Renal cortex interstitium (tissue), 15 donors: ENCODE measurements at places on chromosomes 5 and 9. TPM values are rescaled to one million over a fixed set of nuclear protein-coding genes. Genes with fewer than 3 reads are reported as not detected.

The DRD1 gene
- polyA plus RNA-seq, result not detected

The CCDC192 gene
- 0.93 TPM for polyA plus RNA-seq

The LCN15 gene
- 0.16 TPM for polyA plus RNA-seq

The TEX10 gene
- polyA plus RNA-seq, result 43.6 TPM

The HMMR gene
- polyA plus RNA-seq, result 18.3 TPM

The CAMK4 gene
- polyA plus RNA-seq, result 6.8 TPM

The PRDM9 gene
- polyA plus RNA-seq, result not detected

The DPM2 gene
- polyA plus RNA-seq, result 43.4 TPM

The KCNT1 gene
- 0.09 TPM for polyA plus RNA-seq

DNA sequence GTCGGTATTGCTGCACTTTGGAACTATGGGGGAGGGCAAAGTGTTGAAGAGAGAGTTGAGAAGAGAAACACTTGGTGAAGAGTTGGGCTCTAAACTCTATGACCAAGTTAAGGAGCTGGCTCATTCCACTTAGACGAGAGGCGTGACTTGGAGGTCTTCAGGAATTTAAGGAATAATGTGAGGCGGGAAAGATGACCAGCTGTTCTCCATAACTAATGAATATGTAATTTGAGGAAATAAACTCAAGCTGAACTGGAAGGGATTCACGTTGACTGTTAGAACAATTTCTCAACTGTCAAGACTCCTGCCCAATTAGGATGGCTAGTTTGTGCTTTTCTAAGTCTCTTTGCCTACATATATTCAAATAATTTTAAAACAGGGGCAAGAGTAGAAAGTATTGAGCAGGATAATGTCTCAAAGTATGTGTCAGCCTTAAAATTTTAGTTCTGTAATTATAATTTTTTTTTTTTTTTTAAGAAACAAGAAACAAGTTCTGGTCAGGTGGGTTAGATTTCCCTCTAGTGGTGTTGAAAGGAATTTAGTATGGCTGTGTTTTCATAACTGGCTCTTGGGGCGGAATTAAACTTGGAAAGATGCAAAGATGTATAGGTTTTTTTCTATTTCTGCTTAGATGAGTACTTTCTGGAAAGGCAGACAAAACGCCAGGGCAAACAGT, 33.4 kb downstream of the TMEM252 start:
- DNase-seq, result peak; percentile 76

DNA sequence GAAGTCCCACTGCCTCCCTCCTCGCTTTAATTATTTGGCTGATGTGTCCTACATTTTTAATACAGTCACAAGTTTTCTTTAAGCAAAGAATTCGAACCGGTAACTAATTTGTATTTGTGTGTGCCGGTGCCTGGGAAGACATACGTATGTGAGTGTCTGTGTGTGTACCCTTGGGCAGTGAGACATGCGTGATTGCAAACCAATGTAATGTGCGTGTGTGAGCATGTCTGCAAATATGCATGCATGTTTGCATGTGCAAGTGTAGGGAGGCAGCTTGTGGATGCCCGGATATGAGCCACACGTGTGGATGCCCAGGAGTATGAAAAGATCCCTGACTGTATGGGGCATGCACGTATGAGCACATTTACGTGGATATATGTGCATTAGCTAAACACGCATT, 44.4 kb upstream of the NEK6 start:
- DNase-seq, result no peak

GRCh38 chr9:4038182-4038723, 261.6 kb downstream of the GLIS3 start:
- peak; percentile 47 for DNase-seq

DNA sequence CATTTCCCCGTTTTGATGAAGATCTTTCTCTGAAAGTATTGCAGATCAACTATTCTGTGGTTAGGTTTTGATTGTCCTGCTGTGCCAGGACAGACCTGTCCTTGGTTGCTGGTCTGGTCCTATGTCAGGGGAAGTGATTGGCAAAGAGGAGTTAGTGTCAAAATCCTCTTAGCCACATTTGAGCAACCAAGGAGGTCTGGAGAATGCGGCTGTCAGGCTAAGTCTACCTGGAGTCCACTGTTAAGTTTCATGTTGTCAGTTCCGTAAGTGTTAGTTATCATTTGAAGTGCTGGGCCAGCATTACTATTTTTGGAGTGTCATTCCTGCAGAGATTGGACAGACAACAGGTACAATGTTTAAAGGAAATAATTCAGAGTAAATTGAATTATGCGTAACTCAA, 62.3 kb downstream of the UBE2QL1 start:
- no peak for DNase-seq

- DNase-seq, result no peak
Measured at GRCh38 chr5:112333331-112333781, 85.7 kb downstream of the EPB41L4A start.

DNA sequence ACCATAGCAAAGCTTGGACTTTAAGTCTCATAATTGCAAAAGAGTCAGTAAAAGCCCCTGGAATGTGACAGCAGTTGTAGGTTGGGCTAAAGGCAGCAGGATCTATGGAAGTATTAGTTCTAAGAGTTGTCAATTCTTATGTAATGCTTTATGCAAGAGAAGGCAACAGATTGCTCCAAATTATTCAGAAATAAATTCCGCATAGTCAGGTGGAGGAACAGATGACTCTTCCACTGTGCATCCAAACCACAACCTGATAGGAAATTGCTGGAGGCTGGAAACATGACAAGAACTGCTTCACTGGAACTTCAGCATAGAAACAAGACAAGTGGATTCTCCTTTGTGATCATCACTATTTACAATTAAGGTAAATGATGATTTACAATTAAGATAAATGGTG, 101.0 kb downstream of the STARD4 start:
- DNase-seq, result no peak

DNA sequence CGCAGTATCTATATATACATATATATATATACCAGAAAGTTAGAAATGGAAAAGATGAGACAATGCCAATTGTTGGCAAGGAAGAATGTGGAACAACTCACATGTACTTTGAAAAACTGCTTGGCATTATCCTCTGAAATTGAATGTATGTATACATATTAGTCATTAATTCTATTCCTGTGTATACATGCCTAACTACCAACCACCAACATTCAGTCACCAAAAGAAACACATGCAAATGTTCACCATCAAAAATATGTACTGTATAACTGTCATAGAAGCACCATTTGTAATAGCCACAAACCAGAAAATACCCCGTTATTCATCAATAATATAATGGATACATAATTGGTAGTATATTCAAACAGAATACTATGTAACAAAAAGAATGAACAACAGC, 330.2 kb upstream of the GRAMD2B start:
- no peak for DNase-seq

- no peak for DNase-seq
Measured at GRCh38 chr5:911601-912000, 18.9 kb downstream of the TRIP13 start.

DNA sequence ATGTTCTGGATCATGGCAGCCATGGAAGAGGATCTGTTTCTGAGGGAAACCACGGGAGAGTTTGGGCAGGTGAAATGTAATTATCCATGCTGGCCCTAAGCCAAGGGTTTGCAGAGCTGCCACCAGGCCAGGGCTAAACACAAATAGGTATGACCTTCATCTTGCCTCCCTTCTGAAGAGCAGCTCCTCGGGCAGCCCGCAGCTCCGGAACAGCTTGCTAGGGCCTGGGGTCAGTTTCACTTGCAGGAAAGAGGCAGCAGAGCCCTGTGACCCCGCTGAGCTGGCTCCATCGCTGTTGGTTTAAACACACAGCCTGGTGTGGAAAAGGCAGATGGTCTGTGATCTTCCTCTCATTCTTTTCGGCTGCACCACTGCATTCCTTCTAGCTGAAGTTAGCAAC, 141.4 kb downstream of the TMEM38B start:
- no peak for DNase-seq

DNA sequence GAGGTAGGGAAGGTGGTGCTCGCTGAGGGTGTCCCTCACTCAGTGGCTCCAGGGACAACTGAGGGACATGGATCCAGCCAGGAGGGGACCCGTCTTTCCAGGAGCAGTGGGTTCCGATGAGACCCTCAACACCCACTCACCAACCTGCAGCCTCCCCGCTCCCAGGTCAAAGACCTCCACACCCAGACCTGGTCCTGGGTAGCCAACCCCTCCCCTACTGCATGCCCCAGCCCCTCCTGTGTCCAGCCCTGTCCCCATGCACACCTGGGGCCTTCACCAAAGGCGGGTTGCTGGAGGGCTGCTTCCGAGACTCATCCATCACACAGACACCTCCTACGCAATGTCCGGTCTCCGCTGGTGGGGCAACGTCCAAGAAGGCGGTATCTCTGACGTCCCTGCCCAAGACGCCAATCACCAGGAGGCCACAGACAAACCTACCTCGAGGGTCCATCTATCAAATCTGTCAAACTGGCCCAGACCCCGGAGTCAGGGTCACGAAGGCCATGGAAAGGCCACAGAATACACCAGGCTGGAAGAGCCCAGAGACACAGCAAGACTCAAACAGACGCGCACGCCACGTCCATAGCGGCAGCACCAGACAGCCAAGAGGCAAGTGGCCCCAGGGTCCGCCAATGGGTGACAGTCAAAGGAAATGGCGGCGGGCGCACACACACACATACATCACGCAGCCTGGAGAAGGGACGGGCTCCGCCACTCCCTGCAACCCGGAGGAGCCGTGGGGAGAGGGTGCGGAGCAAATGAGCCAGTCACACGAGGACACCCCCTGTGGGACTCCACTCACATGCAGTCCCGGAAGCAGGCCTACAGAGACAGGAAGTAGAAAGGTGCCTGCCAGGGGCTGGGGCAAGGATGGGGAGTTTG, 10.8 kb downstream of the NACC2 start:
- no peak for DNase-seq

DNA sequence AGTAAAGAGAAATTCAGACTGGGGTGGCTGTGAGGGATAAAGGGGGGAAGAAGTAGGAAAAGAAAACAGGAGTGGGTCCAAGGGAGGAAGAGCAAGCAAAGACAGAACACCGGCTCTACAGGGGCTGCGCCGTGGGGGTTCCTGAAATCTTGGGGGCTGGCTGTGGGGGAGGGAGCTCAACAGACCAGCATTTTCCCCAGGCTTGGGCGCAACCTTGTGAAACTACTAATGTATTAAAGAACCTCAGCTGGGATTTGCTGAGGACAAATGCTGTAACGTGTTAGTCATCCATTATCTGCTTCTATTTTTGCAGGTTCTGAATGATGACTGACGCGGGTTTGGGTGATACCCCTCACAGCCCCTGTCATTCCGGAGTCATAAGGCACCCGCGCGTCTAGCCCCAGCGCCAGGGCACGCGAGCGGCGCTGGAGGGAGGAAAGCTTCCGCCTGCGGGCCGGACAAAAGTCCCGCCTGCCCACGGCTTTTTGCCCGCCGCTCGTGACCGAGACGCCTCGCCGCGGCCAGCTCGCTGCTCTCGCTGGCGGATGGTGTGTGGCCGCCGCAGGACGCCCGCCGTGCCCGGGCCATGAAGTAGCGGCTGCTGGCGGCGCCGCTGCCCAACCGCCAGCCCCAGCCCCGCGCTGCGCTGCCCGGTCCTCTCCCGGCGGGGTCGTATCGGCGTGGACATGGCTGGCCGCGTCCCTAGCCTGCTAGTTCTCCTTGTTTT, 110.6 kb downstream of the PAM start:
- peak; percentile 59 for DNase-seq

- no peak for DNase-seq
Measured at GRCh38 chr5:180658774-180659564, 9.6 kb upstream of the FLT4 start.

DNA sequence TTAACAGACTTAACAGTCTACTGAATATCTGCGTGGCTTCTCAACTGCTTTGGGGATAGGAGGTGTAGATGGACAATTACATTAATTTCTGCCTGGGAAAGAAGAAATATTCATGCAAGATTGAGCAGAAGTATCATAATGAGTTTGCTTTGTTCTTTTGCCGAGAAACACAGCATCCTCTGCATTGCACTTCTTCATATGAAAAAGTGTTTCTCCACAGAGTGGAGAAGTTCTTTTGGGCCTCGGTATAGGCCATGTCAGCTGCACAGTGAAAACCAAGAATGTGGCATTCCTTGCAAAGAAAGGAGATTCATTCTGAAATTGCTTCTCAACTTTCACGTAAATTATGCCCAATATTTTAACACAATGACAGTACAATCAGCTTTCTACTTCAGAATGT, 17.6 kb upstream of the SNX2 start:
- DNase-seq, result no peak

DNA sequence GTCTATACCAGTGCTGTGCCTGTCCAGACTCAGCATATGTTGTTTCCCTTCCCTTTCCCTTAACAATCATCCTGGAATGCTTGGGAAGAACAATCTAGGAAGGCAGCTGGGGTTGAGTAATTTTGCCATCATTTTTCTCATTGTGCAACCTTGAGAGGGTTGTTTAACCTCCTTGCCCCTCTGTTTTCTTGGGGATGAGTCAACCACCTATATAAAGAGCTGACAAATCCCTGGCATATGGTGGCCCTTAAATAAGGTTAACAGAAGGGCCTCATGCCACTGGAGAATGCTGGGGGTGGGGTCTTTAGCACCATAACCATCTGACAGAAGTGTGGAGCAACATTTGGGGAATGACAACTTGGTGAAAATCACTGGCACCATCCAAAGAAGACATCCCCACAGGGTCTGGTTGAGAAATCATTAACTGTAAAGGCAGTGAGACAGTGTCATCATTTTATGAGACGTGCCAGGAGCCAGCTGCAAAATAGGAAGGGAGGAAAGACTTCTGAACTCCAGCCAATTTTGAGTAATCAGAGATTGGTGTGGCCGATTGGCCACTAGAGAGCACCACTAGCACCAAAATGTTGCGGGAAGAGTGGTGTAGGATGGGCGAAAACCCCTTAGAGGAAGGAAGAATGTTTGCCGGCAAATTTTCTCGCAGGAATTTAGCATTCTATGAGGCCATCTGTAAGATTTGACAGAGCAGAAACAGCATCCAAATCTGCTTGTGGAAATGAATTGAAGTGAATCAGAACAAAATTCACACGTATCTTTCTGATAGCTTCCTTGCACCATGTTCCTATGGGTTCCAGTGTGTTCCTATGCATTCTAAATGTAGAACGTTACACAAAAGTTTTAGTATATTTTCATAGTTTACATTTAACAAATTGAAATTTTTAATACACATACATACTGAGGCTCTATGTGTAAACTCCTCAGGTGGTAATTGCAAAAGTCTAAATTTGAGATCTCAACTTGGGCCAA, 113.8 kb downstream of the MSX2 start:
- no peak for DNase-seq

- DNase-seq, result no peak
Measured at GRCh38 chr5:84729326-84729725, 344.6 kb upstream of the EDIL3 start.

DNA sequence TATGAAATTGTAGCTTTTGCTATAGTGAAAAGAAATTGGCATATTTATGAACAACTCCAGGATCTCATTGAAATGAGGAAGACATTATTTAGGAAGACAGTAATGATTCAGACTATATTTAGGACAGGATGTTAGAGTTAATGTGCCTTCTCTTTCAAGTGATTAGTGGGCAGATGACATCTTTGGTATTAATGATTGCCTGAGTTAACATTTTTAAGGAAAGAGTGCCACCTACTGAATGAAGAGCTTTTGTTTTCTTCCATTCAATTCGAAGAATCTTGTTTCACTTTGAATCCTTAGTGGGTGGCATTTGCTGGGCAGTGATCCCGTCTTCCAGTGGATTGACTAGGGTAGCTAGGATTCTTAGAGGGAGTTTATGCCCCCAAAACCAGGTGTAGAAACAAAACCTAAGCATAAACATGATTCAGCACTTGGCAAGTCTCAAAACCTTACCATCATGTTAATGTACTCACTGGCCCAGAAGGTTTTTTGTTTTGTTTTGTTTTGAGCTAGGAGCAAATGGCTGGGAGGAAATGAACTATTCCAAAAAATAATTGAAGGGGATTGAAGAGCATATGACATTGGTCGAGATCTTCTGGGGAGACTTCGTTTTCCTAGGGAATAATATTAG, 23.2 kb downstream of the MAP3K1 start:
- no peak for DNase-seq

GRCh38 chr5:179870403-179870903, 11.8 kb upstream of the MRNIP start:
- peak; percentile 47 for DNase-seq
